ENCODE measurements at places on chromosomes 12 and 14.
A peak's percentile ranks its signal among the peaks of the same experiment; 100 is the strongest.

- DNase-seq = no peak
Observed at GRCh38 chr12:77401770-77402081, 336.4 kb upstream of the E2F7 start.

DNA sequence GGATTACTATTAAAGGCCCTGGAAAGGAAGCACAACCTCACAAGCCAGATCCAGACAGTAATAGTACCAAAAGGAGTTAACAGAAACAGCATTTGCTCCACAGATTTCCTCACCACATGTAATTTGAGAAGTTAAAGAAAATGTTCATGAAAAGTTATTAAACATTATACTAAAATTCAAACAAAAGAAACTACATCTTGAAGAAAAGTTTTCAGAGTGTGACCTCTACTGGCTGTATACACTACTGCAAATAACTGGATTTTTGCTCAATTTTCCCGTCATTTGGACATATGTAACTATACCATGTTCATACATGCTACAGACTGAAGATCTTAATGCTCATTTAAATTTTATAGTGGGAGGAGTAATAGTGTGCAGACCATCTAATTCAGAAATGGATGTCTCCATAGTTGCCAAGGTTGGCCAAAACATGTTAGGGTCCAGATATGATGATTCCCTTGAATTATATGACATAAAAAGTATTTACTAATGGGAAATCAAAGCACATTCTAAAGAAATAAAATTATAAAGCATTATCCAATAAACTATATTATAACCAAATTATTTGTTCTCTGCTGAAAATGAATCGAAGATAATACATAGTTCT is 5.6 kb downstream of the KRR1 start:
- DNase-seq = peak; percentile 51

DNA sequence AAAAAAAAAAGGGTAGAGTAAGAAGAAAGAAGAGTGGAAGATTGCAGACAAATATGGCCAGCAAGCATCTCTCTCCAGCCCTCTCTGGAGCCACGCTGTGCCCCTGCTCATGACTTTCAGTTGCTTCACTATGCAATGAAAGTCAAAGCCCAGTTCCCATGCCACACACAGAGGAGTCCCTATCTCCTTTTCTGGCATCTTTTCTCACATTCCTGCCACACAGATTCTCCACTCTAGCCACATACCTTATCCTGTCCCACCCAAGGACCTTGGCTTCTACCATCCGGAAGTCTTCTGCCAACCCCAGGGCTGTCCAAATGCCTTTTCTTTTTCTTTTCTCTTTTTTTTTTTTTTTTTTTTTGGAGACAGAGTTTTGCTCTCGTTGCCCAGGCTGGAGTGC is 39.3 kb upstream of the CAPRIN2 start:
- DNase-seq = no peak

- DNase-seq = no peak
Observed at GRCh38 chr14:100096656-100097055, 31.4 kb downstream of the EVL start.

DNA sequence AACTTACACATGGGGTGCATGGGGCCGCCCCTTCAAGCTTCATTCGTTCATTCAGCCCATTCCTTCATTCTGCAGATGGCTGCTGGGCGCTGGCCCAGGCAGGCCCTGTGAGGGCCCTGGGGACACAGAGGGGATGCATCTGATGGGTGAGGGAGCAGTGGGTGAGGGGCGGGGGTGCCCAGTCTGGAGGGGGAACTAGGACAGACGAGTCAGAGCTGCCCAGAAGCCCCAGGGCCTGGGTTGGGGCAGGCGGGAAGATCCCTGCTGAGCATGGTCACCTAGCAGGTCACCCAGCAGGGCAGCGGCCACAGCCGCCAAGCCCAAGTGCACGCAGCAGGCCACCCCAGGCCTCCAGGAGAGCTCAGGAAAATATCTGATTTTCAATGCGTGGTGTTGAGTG is 14.1 kb downstream of the TRMT61A start:
- no peak for DNase-seq

- DNase-seq = no peak
Observed at GRCh38 chr14:95776798-95777534, 63.0 kb upstream of the TCL1A start.

GRCh38 chr14:74292061-74292460 is 10.7 kb downstream of the ABCD4 start:
- DNase-seq = no peak

DNA sequence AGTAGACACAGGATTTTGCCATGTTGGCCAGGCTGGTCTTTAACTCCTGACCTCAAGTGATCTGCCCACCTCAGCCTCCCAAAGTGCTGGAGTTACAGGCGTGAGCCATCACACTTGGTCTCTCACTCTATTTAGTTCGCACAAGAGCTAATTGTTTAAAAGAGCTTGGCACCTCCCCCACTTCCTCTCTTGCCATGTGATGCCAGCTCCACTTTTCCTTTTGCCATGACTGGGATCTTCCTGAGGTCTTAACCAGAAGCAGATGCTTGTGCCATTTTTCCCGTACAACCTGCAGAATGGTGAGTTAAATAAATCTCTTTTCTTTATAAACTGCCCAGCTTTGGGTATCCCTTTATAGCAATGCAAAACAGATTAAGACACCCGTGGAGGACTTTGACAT is 200.1 kb upstream of the FRMD6 start:
- no peak for DNase-seq

GRCh38 chr14:21867541-21867940 is 193.9 kb upstream of the OR4E1 start:
- no peak for DNase-seq

- DNase-seq = no peak
Observed at GRCh38 chr12:46830731-46831334, 5.0 kb upstream of the SLC38A4 start.

DNA sequence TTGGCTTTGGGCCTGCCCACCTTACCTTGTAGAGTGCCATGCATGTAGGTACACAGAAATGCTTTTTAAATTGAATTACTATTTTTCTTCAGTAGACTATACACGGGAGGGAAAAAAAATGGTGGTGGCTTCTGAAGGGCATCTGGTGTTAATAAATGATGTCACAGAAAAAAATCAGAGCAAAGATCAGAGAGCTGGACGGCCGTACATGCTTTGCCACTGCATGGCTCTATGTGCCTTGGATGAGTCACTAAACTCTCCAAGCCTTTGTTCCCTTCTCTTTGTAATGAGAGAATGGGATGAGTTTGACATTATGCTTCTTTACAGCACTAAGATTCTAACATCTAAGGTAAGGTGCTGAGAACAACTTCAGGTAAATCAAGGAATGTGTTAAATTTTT is 376.4 kb upstream of the DDHD1 start:
- no peak for DNase-seq

- no peak for DNase-seq
Observed at GRCh38 chr14:105337966-105338741, 23.6 kb downstream of the PACS2 start.

DNA sequence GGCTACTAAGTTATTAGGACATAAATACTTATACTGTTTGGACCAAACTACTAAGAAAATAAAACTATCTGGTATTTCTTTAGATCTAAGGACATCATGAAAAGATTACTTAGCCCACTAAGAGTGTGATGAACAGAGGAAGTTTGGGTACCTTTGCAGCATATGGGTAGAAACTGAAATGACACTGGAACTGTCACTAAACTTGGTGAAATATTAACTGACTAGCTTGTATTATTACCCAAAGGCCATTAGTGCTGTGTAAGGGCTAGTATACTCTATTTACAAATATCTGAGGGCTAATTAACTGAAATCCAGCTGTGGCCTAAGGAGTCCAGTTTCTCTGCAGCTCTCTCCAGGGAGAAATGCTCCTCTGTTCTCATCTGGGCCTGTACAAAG is 45.5 kb downstream of the PAWR start:
- no peak for DNase-seq

DNA sequence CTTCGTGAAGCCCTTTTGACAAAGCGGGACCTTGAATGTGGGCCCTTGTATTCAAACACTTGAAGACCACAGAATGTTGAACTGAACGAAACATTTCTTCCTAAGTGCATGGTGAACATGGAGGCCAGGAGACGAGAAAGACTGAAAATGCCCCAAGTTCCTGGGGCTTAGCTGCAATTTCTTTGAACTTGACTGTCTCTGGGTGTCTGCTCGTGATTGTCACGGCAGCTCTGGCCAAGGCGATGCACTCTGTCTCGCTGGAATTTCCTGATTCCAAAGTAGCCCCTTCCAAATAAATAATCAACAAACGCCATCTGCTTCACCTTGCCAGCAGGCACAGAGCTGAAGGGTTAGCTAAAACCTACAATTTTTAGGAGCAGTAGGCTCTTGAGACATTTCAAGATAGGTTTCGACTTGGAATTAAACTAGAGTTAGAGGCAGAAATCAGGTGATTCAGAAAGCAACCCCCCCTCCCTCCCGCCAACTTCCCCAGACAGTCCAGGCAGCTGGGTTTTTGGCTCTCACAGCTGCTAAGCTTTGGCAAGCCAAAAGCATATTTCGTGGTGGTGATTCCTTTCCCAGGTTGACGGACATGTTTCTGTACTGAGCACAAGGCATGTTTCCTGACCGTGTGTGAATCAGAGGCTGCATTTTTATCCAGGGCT is 13.5 kb upstream of the IRF2BPL start:
- no peak for DNase-seq

DNA sequence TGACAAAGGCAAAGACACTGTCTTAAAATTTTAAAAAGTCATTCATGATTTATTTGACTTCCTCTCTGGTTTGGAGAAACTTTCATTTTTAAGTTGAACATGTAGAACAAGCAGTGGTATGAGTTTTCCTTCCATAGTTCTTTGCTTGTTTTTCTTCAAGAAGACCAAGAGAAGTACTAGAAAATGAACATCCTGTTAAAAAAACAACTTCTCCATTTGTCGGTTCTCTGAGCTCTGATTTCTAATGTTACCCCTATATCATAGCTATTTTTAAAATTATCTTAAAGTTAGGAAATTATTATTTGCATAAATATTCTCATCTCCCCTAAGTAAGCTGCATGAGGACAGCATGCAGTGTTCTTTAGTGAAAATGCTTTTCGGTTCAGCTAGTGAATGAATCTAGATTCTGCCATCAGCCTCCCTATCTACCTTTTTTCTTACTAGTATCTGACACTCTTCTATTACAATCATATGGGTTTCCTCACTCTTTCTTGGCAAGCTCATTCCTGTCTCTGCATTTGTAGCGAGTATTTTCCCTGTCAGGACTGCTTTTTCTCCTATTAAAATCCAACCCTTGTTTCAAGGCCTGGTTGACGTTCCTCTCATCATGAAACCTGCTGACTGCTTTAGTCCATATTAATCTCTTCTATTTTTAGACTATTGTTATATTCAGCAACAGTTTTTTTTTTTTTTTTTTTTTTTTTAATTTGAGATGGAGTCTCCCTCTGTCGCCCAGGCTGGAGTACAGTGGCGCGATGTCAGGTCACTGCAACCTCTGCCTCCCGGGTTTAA is 15.8 kb downstream of the DIP2B start:
- no peak for DNase-seq

- peak; percentile 41 for DNase-seq
Observed at GRCh38 chr12:92061061-92061460, 84.6 kb downstream of the BTG1 start.

- DNase-seq = no peak
Observed at GRCh38 chr14:59823179-59823578, 47.4 kb downstream of the RTN1 start.

GRCh38 chr12:5656836-5657235 is 224.9 kb downstream of the NTF3 start:
- DNase-seq = no peak

DNA sequence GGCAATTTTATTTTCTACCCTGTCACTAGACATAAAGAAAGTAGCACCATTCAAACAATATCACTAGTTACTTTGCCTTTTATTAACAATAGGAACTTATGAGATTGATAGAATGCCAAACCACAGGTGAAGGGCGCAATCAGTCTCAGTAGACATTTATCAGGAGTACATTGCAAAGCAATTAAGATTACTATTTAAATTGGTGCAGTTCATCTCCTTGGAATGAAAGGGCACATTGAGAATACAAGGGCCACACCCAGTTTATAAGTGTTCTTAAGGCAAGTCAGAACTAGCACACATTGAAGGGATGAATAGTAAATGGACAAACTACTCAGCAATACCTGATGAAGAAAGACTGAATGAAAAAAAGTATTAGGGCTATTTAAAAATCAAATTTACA is 601.4 kb downstream of the C12orf50 start:
- DNase-seq = no peak

GRCh38 chr14:99744199-99744872 is 48.9 kb upstream of the EML1 start:
- no peak for DNase-seq

- DNase-seq = peak; percentile 49
Observed at GRCh38 chr14:93683226-93683625, 105.1 kb downstream of the PRIMA1 start.

- DNase-seq = peak; percentile 99
Observed at GRCh38 chr12:118016424-118017264, at the start of gene RFC5. TSS of gene RFC5 (plus strand) at chr12:118016703. CDS start at chr12:118016828, 125 bp downstream.

GRCh38 chr12:18430425-18431048 is 169.2 kb downstream of the PIK3C2G start:
- DNase-seq = peak; percentile 29

GRCh38 chr12:18684430-18684829 is 53.4 kb downstream of the PLCZ1 start:
- DNase-seq = no peak

GRCh38 chr12:53748072-53748840 is 3.5 kb downstream of the CISTR start:
- DNase-seq = no peak

DNA sequence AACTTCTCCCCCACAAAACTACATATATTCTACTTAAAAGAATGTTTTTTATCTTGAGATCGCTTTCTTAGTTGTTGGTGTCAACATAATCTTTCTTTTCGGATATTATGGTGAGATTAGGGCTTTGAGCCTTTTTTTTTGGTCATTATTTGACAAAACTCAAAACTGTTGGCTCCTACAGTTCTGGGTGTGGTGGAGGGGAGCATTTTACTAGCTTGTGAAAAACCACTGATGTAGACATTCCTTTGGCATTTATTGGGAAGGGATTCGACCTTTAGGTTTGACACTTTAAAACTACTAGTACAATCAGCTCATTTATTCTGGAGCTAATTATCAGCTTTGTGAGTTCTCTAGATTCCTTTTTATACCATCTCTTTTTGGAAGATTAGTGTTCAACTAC is 24.4 kb downstream of the MSRB3 start:
- DNase-seq = no peak

Measured in OCI-LY7 (cell line).